ENCODE measurements at places on chromosomes 6 and 20. TPM values are rescaled to one million over a fixed set of nuclear protein-coding genes. Genes with fewer than 3 reads are reported as not detected.

The XKR7 gene
- total RNA-seq = not detected

The SLC32A1 gene
- not detected for total RNA-seq

The OTOR gene
- total RNA-seq = not detected

The ASIP gene
- total RNA-seq = not detected

The PGC gene
- 3.4 TPM for total RNA-seq

The HLA-DOB gene
- total RNA-seq = 2.7 TPM

The SOX4 gene
- total RNA-seq = 11.5 TPM
